H7 (cell line): ENCODE measurements at places on chromosomes 7 and 10. TPM values are rescaled to one million over a fixed set of nuclear protein-coding genes. Genes with fewer than 3 reads are reported as not detected.

DNA sequence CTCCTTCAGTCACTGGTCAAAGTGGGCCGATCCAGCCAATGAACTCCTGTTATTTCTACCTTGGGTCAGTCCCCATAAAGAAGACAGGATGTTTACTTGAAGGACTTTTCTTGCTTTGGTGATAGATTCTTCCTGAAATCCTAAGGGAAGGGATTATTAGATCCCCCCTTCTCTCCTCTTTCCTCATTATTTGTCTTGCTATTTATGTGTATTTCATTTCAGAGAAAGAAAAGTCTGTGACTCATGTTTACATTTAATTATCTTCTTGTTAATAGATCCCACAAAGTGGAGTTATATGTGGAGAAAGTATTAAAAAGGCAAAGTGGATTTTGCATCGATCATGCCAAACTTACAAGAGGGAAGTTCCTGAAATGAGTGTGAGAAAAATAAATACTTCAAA is 341.5 kb downstream of the PHTF2 start:
- no peak for DNase-seq

GRCh38 chr10:25573316-25573715 is 360.7 kb upstream of the MYO3A start:
- DNase-seq = no peak

DNA sequence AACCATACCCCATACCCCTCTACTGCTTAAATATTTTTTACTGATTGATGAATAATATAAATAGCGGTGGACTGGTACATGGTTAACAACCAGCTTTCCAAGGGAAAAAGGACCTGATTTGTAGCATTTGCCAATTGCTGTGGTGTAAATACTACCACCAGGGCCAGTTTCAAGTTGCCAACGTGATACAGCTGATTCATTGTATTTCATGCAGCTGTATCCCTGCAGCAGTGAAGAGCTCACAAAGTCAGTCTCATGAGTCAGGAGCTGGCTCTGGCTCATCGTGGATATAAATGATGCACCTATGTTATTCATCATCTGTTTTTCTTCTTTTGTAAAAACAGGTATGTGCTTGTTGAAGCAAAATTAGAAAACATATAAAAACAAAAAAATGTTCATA is 15.2 kb downstream of the CALML5 start:
- DNase-seq = no peak

- no peak for DNase-seq
Observed at GRCh38 chr7:18845700-18846099, 271.7 kb downstream of the TWIST1 start.

DNA sequence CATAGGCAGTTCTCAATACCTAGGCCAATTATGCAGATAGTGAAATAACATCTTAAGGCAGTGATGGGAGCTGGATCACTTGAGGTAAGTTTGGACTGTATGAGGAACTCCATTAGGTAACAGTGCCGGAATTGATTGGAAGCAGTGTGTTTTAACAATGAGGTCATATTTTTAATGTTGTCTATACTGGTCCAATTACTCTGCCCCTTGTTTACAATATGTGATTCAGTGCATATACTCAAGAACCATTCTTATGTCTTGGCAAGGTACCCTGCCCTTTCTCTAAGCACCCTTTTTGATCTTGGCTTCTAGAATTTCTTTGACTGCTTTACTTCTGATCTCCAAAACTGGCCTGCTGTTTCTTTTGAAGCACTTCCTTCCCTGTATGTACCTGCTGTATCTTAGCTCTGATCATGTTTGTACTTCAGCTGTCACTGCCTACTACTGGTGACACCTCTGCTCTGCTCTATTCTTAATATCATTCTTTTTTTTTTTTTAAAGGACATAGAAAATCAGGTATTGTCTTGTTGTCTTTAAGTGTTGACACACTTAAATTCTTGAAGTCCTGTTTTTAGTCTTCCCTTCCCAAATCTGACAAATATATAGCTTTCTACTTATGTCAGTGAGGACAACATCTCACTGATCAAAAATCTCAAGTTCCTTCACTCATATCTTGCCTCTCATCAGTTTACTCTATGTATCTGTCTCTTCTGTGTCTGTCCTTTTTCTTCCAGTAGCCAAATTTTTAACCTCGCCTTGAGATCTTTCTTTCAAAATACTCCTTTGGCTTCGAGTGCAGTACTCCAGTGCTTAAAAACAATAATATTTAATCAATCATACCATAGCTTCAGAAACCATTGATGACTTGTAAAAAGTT is 46.4 kb upstream of the RPA3 start:
- DNase-seq = no peak

- no peak for DNase-seq
Observed at GRCh38 chr7:367351-367901, 77.5 kb downstream of the FOXL3 start.

DNA sequence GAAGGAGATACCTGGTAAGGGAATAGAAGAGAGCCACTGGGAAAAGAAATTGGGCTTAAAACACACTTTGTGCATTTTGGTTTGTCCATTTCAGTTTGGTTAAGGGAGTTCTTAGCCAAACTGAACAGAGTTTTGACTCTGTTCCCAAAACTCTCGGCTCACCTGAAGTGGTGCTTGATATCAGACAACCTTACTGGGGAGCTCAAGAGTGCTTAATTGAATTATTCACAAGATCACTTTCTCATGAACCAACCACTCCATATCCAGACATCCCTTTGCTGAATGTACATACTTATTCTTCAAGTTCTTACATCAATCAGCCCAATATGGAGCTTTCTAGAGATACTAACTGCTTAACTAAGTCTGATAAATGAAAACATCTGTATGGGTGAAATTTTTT is 413.1 kb downstream of the GRM8 start:
- no peak for DNase-seq

GRCh38 chr7:80604436-80604835 is 34.0 kb upstream of the CD36 start:
- DNase-seq = no peak

- DNase-seq = no peak
Observed at GRCh38 chr10:109784236-109784635, 139.1 kb downstream of the XPNPEP1 start.

DNA sequence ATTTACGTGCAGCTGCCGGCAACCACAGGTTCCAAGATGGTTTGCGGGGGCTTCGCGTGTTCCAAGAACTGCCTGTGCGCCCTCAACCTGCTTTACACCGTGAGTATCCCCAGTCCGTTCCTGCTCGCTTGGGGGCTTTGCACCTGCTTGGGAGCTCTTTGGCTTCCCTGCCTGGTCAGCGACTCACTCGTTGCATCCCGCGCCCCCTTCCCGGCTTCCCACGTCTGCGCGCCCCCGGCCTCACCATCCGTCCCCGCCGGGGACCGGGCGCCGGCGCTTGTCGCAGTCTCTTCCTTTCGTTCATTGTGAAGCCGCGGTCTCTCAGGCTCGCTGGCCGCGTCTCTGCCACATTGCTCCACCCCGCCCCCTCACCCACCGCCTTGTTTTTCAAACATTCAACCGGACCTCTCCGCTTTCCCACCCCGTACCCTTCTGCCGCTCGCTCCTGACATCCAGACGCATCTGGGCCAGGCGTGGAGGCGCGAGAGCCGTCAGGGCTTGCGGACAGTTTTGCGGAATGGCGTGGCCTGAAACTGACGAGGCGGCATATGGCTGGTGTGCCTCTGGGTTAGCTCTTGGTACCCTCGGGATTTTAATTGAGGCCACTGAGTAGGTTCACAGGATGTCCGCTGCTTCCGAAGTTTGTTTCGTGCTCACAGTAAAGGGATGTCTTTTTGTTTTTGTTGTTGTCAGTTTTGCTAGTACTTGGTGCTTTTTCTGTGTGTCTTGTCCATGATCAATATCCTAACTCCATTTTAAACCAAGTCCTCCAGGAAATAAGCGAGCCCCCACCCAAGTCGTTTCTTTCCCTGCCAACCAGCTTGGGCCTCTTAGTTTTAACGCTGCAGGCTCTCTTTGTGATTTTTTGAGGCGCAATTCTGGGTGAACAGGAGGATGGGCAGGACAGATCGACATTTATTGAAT is 639 bp downstream of the TSPAN13 start:
- DNase-seq = peak; percentile 72

GRCh38 chr7:15419596-15419995 is 142.2 kb downstream of the AGMO start:
- no peak for DNase-seq

DNA sequence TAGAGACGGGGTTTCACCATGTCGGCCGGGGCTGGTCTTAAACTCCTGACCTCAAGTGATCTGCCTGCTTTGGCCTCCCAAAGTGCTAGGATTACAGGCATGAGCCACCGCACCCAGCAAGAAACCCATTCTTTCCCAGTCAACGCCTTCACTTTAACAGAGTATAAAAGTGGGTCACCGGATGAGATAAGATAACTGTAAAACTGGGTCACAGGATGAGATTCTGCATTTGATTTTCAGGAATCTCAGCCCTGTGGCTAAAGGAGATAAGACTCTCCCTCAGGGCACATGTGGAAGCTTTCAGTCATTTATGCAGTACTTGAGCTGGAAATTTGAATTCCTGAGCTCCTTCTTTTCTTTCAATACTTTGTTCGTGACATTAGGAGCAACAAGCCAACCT is 70.8 kb downstream of the LRRC17 start:
- DNase-seq = no peak

- no peak for DNase-seq
Observed at GRCh38 chr7:133919810-133920209, 207.3 kb upstream of the LRGUK start.

DNA sequence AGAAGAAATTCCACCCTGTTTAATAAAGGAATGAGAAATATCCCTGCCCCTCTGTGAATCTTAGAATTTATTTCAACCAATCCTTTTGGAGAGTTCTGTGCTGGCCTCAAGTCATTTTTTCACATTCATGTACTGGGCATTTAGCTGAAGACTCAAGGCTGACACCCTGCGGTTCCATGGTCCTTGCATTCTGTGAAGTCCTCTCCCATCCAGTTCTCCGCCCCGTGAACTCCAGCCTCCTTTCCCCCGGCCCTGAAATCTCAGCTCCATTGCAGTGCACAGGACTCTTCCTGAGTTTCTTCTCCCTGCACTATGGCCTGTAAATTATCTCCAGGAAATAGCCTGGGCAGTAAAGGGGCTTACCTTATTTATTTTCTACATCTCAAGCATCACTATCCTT is 183.0 kb upstream of the KCND2 start:
- no peak for DNase-seq

DNA sequence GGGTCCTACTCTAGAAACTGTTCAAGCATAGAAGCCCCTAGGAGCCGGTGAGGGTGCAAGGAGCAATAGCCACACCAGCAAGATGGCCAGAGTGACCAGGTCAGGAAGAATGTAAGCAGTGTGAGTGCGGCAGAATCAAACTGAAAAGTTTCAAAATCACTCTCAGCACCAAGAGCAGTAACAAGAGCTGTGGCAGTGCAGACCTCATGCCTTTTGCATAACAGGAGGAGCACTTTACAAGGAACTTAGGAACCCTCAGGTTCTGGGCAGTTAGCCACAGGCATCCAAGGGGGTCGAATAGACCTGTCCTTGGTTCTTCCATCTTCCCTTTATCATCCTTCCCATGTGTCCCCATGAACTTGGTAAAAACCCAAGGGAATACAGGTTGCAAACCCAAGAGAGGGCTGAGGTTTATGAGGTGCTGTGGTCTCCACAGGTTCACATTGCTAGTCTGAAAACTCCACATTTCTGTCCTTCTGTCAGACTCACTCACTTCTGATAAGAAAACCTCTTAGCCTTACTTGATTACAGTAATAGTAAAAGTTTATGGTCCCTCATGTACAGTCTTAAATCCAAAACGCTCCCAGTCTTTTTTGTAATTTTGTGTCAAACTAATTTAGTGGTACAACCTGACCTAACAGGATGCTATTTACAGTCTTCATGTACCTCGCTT is 78.4 kb downstream of the PON1 start:
- DNase-seq = no peak

- DNase-seq = no peak
Observed at GRCh38 chr7:33336820-33337219, 207.5 kb downstream of the BBS9 start.

DNA sequence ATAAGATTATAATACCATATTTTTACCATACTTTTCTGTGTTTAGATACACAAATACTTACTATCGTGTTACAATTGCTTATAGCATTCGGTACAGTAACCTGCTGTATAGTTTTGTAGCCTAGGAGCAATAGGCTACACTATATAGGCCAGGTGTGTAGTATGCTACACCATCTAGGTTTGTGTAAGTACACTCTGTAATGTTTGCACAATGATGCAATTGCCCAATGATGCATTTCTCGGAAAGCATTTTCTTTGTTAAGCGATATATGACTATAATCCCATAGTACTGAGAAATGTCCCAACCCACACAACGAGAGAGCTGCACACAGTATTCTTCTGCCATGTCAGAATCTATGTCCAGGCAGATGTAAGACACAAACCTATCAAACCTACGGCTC is 160.0 kb downstream of the NEBL start:
- no peak for DNase-seq

- no peak for DNase-seq
Observed at GRCh38 chr10:11712744-11713143, 29.4 kb upstream of the ECHDC3 start.

GRCh38 chr7:76330673-76331072 is 28.1 kb downstream of the YWHAG start:
- peak; percentile 68 for DNase-seq

GRCh38 chr7:91265693-91266066 is 1.4 kb downstream of the FZD1 start:
- peak; percentile 48 for DNase-seq

GRCh38 chr7:50190776-50191175 is 97.7 kb upstream of the ZPBP start:
- no peak for DNase-seq

GRCh38 chr7:73308665-73309214 is at the start of gene NSUN5:
Gene NSUN5 (minus strand): TSS chr7:73308826. CDS start chr7:73308790, 36 bp downstream.
- DNase-seq = peak; percentile 94

- peak; percentile 8 for DNase-seq
Observed at GRCh38 chr10:37754538-37755323, 102.7 kb downstream of the ZNF248 start.

- no peak for DNase-seq
Observed at GRCh38 chr10:97028126-97028831, 157.5 kb downstream of the SLIT1 start.

DNA sequence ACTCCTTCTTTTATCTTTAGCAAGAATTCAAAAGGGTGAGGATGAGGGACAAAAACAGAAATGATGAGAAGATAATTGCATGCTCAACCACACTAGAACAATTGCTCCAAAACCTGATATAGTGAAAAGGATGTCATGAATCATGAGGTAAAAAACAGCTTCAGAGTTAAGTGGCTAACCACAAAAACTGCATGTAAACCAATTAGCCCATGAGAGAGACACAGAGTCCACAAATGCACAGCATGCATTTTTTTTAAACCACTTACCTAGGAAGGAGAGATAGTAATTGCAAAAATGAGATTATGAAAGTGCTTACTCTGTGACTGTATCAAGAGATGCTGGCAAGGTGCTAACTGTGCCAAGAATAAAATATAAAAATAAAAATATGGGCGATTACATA is 132.9 kb downstream of the MBL2 start:
- DNase-seq = no peak

GRCh38 chr7:100574362-100575205 is 884 bp upstream of the SAP25 start:
- peak; percentile 35 for DNase-seq

Gene RBAK
- total RNA-seq = 5.8 and 11.3 TPM in 2 replicates

Gene ASNS
- total RNA-seq = 97.3 and 114 TPM in 2 replicates

Gene ZNF503
- total RNA-seq = 0.03 and 0.37 TPM in 2 replicates

Gene PRSS1
- total RNA-seq = 0.62 and 0.96 TPM in 2 replicates

Gene SEMA3D
- total RNA-seq = 0.90 and 1.6 TPM in 2 replicates

Gene EPO
- 0.15 TPM in 1 of 2 replicates, not detected in the other for total RNA-seq

Gene OR2A14
- total RNA-seq = not detected in 2 replicates

Gene PIK3AP1
- total RNA-seq = 1.2 and 1.4 TPM in 2 replicates

Gene PRPS1L1
- total RNA-seq = not detected in 2 replicates

Gene MYOF
- 2.8 and 3.0 TPM in 2 replicates for total RNA-seq

Gene LDB3
- 0.03 and 0.30 TPM in 2 replicates for total RNA-seq

Gene ERLIN1
- total RNA-seq = 21.9 and 35.8 TPM in 2 replicates
